ENCODE measurements at places on chromosomes 13 and 19. TPM values are rescaled to one million over a fixed set of nuclear protein-coding genes. Genes with fewer than 3 reads are reported as not detected.

GRCh38 chr13:46124967-46125933, 20.4 kb upstream of the CPB2 start:
- no peak for DNase-seq

- DNase-seq = no peak
Observed at GRCh38 chr19:30065680-30066606, 123.9 kb downstream of the URI1 start.

Gene DAND5
- not detected for total RNA-seq

Gene ZNF813
- 2.9 TPM for total RNA-seq

Gene NDUFB7
- total RNA-seq = 363 TPM

- DNase-seq = no peak
Observed at GRCh38 chr13:72556945-72557344, 170.5 kb downstream of the MZT1 start.

GRCh38 chr19:41707871-41708371, 505 bp upstream of the CEACAM5 start:
- DNase-seq = no peak

DNA sequence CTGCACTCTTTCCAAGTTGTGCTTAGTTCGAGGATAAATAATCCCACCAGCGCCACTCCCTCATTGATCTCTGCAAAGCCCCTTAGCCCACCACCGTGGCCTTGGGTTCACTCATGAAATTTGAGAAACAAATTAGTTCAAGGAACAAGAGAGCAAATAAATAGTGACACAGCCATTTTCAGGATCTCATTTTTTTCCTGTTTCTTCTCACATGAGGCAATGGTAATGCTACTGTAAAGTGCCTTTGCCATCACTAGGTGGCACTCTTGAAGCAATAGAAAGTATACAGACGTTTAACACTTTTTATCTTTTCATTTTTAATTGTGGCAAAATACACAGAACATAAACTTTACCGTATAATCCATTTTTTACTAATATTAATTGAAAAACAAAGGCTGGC, 76.8 kb upstream of the ZNF835 start:
- no peak for DNase-seq

DNA sequence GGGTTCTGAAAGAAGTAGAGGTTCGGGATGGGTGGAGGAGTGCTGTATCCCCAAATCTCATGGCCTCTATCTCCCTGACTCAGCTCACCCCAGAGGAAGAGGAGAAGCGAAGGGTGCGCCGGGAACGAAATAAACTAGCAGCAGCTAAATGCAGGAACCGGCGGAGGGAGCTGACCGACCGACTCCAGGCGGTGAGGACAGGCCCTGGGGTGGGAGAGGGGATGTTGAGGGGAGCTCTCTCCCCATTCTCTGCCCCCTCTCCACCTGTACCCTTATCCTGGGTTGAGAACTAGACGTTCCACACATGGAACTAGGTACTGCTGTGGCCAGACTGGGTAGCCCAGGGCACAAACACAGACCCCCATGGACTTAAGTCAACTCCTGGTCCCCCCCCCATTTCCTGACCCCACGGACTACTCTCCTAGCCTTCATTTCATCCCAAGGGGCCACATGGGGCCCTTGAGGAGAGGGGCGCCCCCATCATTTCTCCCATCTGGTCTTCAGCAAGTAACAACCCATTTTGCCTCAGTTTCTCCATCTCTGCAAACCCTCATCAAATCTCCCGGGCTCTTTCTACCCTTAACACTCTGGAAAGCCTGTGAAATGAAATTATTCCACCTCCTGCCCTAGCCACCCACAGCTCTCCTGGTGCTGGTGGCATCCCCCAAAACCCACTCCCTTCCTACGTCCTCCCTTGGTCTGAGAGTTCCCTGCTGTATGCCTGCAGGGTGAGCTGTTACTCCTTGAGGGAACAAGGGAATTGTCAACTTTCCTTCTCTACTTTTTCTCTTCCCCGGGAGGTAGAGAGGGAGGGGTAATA, 3.5 kb downstream of the FOSB start:
- no peak for DNase-seq

GRCh38 chr19:35236638-35237400, 8.3 kb upstream of the FAM187B start:
- DNase-seq = no peak

Gene ZNF749
- total RNA-seq = 14.3 TPM

- no peak for DNase-seq
Observed at GRCh38 chr13:56586976-56587375, 553.7 kb upstream of the PRR20A start.

- DNase-seq = no peak
Observed at GRCh38 chr19:8096071-8096470, 43.5 kb downstream of the CCL25 start.

All from kidney epithelial cell (primary cell).